Osteocyte (in vitro differentiated cells): ENCODE measurements at places on chromosomes 5 and 9. TPM values are rescaled to one million over a fixed set of nuclear protein-coding genes. Genes with fewer than 3 reads are reported as not detected.

PTPRD gene
- total RNA-seq, result 4.4 and 5.4 TPM in 2 replicates

ARID3C gene
- not detected in 2 replicates for total RNA-seq

- H3K27ac ChIP-seq, result no peak overlapping the region
- no peaks in the 10 kb centered on the region for H3K4me1 ChIP-seq
- DNase-seq, result no peak
- H3K36me3 ChIP-seq, result no peaks in the 10 kb centered on the region
- no peak overlapping the region for H3K4me3 ChIP-seq
These were observed 111.8 kb downstream of the CEMIP2 start for GRCh38 chr9:71656496-71656895.

DNA sequence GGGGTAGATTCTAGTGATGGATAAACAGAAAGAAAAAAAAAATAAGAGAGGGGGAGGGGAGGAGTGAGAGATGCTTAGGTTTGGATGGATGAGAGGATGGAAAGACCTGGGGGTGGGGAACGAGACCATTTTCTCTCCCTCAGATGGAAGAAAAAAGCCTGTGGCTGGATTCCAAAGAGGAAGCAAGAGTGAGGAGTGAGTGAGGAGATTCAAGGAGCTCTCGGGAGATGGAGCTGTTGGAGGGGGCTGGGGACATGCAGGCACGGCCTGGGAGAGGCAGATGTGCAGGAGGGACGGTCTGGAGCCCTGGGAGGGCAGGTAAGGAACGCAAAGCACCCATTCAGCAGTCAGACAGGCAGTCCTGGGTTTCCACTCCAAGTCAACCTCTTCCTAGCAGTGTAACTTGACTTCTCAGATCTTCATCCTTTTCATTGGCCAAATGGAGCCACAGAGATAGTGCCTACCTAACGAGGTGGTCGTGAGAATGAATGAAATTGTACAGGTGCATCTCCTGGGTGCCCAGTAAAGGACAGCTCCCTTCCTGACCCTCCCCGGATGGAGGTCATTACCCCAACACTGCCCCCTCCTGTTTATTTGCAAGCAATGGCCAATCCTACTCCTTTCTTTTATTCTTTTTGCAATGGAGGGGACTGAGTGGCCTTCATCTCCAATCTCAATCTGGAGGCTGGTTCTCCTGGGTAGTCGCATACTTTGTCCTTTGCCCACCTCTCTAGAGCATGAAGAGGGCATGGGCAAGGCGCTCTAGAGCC lies 52.2 kb downstream of the PCDH1 start:
- no peaks in the 10 kb centered on the region for H3K36me3 ChIP-seq
- H3K4me1 ChIP-seq, result peaks cover 30% of the 10 kb centered on the region
- H3K27me3 ChIP-seq, result peaks cover 5% of the 10 kb centered on the region
- no peak for DNase-seq
- no peak overlapping the region for H3K4me3 ChIP-seq

- peaks cover 4% of the 10 kb centered on the region for H3K36me3 ChIP-seq
- no peaks in the 10 kb centered on the region for H3K27me3 ChIP-seq
- no peak overlapping the region for H3K27ac ChIP-seq
- DNase-seq, result no peak
- no peaks in the 10 kb centered on the region for H3K4me1 ChIP-seq
These were observed 22.4 kb downstream of the SPINK5 start for GRCh38 chr5:148085977-148086705.

HTR4 gene
- not detected in 2 replicates for total RNA-seq

DNA sequence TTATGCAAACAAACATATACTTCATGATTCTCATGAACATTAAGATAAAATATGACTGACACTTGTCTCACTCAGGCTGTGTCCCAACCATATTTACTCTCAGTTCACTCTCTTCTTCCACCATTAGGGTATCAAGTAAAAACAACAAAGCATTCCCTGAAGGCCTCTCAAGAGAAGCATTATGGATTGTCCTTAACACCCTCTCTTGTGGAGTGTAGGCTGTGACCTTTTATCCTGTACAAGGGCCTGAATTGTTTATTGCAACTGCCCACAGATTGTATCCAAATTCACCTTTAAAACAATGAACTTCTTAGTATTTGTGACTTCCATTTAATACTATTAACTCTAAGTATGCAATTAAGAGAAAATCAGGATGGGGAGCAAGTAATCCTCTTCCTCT lies 78.1 kb downstream of the RICTOR start:
- DNase-seq, result no peak
- H3K4me3 ChIP-seq, result no peak overlapping the region
- H3K36me3 ChIP-seq, result peaks cover 28% of the 10 kb centered on the region
- H3K27me3 ChIP-seq, result no peaks in the 10 kb centered on the region
- H3K4me1 ChIP-seq, result peaks cover 2% of the 10 kb centered on the region

DNA sequence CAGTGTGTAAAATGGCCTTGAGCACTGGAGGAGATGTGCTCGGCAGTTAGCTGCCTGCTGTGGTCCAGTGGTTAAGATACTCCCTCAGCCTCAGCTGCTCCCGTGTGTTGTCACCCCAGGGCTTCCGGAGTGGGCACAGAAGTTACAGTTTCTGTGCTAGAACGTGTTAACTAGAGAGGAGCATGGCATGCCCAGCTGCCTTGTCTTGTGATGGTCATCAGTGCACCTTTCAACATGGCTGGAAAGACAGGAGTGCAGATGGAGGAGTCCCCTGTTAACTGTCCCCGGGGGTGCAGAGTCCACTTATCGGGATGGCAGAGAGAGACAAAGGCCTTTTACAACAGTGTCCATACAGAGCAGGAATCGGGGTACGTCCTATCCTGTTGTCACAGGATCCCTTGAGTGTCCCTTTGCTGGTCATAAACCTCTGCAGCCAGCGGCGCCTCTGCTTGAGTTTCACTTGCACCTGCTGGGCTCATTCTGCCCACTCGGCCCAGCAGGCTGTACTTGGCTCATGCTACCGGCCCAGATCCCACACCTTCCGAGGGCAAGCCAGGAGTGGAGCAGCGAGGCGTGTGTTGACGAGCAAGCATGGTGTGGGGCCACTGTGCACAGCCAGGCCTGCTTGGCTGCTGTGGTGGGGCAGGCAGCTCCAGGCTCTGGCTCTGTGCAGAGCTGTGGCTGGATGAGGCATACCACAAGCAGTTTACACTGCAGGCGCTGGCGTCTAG lies 112.6 kb downstream of the EHMT1 start:
- H3K4me1 ChIP-seq, result no peaks in the 10 kb centered on the region
- no peak overlapping the region for H3K27ac ChIP-seq
- no peak overlapping the region for H3K4me3 ChIP-seq
- no peak for DNase-seq

GRCh38 chr5:177310332-177310731 lies 1.4 kb downstream of the MXD3 start:
- no peak overlapping the region for H3K27ac ChIP-seq
- H3K36me3 ChIP-seq, result peaks cover 10% of the 10 kb centered on the region
- H3K4me1 ChIP-seq, result peaks cover 33% of the 10 kb centered on the region
- peak overlapping the region; percentile 78 for H3K4me3 ChIP-seq

FOXI1 gene
- not detected in 2 replicates for total RNA-seq

TTC16 gene
- total RNA-seq, result not detected in 2 replicates

CSF2 gene
- not detected in 2 replicates for total RNA-seq

- no peak overlapping the region for H3K27ac ChIP-seq
- DNase-seq, result no peak
These were observed 63.9 kb downstream of the KIAA1958 start for GRCh38 chr9:112550531-112550930.

GRCh38 chr9:73684601-73685000 lies 532.9 kb downstream of the ANXA1 start:
- no peaks in the 10 kb centered on the region for H3K36me3 ChIP-seq
- H3K27ac ChIP-seq, result no peak overlapping the region
- no peaks in the 10 kb centered on the region for H3K4me1 ChIP-seq
- no peak for DNase-seq
- H3K27me3 ChIP-seq, result peaks cover 5% of the 10 kb centered on the region
- H3K4me3 ChIP-seq, result no peak overlapping the region

DNA sequence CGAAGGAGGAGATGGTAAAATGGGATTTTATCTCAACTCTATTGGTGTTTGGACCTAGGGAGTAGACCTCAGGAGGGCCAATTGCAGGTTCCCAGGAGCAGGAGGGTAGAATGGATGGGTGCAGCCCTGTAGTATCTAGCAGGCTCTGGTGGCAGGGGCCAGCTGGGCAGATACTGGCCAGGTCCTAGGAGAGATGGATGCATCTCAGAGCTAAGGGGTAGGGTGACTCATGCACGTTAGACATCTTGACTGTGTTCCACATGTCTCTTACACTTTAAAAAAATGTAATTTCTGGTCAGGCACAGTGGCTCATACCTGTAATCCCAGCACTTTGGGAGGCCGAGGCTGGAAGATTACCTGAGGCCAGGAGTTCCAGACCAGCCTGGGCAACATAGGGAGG lies 22.4 kb downstream of the PSD2 start:
- H3K4me1 ChIP-seq, result no peaks in the 10 kb centered on the region
- no peak overlapping the region for H3K27ac ChIP-seq
- no peak overlapping the region for H3K4me3 ChIP-seq
- H3K27me3 ChIP-seq, result peaks cover 31% of the 10 kb centered on the region
- DNase-seq, result no peak
- H3K36me3 ChIP-seq, result peaks cover 3% of the 10 kb centered on the region

DNA sequence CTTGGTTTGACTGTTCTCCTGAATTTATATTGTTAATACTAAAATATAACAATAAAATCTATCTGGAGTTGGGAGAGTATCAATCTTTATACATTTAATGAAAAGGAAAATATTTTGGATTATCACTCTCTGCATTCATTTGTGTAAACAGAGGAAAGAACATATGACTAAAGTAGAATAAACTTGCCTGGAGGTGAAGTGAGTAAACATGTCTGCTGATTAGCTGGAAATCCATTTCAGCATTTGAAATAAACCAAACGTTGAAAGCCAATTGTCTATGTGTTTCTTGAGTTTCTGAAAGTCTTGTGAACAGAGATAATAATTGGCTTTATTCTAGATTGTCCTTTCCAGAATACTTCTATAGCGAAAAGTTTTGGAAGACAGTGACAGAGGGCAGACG lies 776.2 kb downstream of the SEMA5A start:
- no peak overlapping the region for H3K4me3 ChIP-seq
- no peaks in the 10 kb centered on the region for H3K27me3 ChIP-seq
- peaks cover 39% of the 10 kb centered on the region for H3K4me1 ChIP-seq
- H3K36me3 ChIP-seq, result no peaks in the 10 kb centered on the region

DNA sequence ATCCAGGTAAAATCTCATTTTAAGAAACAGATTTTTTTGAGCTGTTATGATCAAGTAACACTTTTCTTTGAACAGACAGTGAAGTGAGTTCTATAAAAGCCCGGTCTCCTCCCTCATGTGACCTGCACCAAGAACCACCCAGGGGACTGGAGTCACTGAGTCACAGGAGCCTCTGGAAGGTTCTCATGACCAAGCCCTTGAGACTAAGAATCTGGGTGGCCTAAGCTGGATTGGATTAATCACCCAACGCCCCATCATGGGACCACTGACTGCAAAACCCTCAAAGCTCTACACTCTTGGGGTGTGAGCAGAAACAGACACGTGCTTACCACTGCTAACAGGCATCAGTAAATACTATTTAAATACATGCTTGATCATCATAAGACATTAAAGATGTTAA lies 48.4 kb downstream of the SECISBP2 start:
- no peaks in the 10 kb centered on the region for H3K4me1 ChIP-seq
- no peak for DNase-seq
- no peak overlapping the region for H3K27ac ChIP-seq
- H3K27me3 ChIP-seq, result no peaks in the 10 kb centered on the region
- H3K36me3 ChIP-seq, result peaks cover under 1% of the 10 kb centered on the region

- no peaks in the 10 kb centered on the region for H3K4me1 ChIP-seq
- H3K4me3 ChIP-seq, result no peak overlapping the region
- DNase-seq, result no peak
- no peaks in the 10 kb centered on the region for H3K27me3 ChIP-seq
These were observed 28.5 kb upstream of the PLPPR1 start for GRCh38 chr9:100999906-101000544.

IRX4 gene
- total RNA-seq, result not detected in 2 replicates

TNFSF8 gene
- not detected in 2 replicates for total RNA-seq

CTXN3 gene
- total RNA-seq, result not detected in 2 replicates

RLN1 gene
- not detected in 2 replicates for total RNA-seq

GBA2 gene
- total RNA-seq, result 64.0 and 69.8 TPM in 2 replicates

OMD gene
- 27.2 and 31.1 TPM in 2 replicates for total RNA-seq

DNA sequence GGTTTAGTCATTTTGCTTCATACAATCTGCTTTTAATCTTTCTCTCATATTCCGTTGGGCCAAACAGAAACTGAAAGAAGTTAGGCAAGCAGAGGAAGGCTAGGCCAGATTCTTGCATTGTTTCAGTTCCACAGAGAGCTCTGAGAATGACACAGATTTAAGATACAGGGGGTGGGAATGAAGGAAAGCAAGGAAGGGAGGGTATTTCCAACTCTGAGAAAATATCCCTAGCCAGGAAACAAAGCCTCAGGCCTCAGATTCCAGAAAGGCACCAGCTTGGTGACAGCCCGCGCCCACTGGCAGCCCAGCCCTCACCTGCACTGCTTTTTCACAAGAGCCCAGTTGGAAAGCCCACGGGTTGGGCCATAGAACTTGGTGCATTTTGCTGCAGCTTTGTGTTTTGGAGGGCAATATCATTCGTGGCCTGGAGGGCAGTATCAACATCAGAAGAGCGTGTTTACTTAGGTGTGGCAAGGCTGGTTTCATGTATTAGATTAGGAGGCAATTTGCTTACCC lies 63.5 kb downstream of the ENC1 start:
- no peak for DNase-seq
- H3K36me3 ChIP-seq, result no peaks in the 10 kb centered on the region
- H3K4me3 ChIP-seq, result peak overlapping the region; percentile 18
- H3K4me1 ChIP-seq, result peaks cover 23% of the 10 kb centered on the region

GRCh38 chr9:113536483-113537228 lies 73.1 kb downstream of the RGS3 start:
- H3K27ac ChIP-seq, result no peak overlapping the region
- H3K4me3 ChIP-seq, result no peak overlapping the region

DNA sequence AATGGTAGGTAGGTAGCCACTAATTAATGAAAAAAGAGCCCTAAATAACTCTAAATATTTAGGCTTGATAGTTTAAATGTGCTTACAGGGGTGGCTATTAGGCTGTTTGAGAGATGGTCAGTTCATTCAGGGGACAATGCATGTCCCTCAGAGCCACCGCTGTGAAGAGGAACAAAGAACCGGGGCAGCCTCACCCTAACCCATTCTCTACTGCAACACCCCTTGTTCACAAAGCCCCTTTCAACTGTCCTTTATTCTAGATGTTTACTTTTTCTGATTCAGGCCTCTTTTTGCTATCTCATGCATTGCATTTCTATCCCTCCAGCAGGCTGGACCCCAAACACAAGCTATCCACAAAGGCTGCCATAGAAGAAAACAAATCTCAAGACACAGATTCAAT lies 906.7 kb downstream of the NR2F1-AS1 start:
- no peak for DNase-seq
- H3K27me3 ChIP-seq, result no peaks in the 10 kb centered on the region
- no peak overlapping the region for H3K27ac ChIP-seq

FBP1 gene
- total RNA-seq, result not detected in 2 replicates
